ENCODE measurements at places on chromosomes 3 and 15.

GRCh38 chr15:76363251-76363650 lies 26.7 kb downstream of the ISL2 start:
- no peak for DNase-seq

GRCh38 chr3:16739541-16740105 lies 134.4 kb upstream of the DAZL start:
- DNase-seq = no peak

DNA sequence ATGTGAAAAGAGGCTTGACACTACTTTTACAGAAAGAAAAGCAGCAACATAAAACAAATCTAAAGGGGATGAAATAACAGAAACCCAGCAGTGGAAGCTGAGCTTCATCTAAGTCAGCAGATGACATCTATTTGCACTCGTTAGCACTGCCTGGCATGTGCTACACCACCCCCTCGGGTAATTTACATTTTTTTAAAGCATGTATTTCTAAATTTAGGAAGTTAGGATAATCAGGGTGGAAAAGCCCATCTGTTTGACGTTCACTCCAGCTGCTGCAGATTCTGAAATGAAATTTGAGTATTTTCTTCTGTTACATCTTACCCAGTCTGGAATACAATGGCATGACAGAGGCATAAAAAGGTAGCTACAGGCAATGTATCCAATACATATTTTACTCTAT lies 20.7 kb downstream of the IGSF11 start:
- no peak for DNase-seq

DNA sequence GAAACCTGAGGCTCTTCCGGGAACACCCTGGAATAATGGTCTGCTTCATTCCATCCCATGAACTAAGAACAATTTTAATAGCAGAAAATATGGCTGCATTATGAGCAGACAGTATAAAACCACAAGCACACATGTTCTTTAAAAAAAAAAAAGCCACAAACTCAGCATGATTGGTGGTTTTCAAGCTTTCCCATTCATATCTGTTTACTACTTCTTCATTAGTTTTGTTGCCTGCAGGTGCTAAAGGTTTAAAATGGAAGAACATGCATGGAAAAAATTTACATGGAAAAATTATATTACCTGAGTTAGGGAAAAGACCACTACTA lies 137.9 kb upstream of the HES1 start:
- DNase-seq = no peak

DNA sequence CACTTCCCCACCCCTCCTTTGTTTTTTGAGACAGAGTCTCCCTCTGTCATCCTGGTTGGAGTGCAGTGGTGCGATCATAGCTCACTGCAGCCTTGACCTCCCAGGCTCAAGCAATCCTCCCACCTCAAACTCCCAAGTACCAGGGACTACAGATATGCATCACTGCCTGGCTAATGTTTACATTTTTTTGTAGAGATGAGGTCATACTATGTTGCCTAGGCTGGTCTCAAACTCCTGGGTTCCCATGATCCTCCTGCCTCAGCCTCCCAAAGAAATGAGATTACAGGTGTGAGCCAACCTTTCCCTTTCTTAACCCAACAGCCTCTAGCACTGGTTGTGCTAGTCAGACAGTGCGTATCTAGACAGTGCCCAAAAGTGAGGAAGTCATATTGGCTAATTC lies 6.4 kb upstream of the GATM start:
- DNase-seq = no peak

- DNase-seq = no peak
Measured at GRCh38 chr3:158347966-158348365, 223.0 kb upstream of the MLF1 start.

- DNase-seq = no peak
Measured at GRCh38 chr3:42697289-42698051, 5.1 kb downstream of the HHATL start.

DNA sequence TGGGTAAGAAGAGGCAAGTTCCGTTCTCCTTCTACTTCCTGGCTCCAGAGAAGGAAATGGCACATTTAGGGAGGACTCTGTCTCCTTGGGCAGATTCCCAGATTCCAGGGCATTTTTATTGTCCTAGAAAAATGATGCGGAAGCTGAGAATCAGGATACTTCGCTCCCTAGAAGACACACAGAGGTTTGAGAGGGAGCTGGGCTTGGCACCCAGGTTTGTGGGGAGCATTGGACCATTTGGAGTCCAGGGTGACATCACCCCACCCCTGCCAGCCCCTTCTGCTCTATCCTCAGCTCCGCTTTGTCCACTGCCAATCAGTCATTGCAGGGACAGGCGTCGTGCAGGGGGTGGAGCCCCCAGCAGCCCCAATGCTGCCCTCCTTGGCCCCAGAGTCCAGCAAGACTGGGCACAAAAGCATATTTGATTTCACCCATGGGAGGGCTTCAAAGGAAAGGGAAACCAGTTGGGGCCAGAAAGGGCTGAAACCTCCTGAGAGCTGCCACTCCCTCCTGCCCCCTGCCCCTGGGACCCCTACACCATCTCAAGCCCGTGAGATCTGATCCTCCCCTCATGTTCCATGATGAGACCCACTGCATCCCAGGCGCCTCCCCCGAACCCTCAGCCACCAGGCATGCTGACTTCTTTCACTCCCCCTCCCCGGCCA lies 129.8 kb upstream of the MEF2A start:
- DNase-seq = no peak

- no peak for DNase-seq
Measured at GRCh38 chr15:62513893-62514292, 348.8 kb upstream of the C2CD4B start.

DNA sequence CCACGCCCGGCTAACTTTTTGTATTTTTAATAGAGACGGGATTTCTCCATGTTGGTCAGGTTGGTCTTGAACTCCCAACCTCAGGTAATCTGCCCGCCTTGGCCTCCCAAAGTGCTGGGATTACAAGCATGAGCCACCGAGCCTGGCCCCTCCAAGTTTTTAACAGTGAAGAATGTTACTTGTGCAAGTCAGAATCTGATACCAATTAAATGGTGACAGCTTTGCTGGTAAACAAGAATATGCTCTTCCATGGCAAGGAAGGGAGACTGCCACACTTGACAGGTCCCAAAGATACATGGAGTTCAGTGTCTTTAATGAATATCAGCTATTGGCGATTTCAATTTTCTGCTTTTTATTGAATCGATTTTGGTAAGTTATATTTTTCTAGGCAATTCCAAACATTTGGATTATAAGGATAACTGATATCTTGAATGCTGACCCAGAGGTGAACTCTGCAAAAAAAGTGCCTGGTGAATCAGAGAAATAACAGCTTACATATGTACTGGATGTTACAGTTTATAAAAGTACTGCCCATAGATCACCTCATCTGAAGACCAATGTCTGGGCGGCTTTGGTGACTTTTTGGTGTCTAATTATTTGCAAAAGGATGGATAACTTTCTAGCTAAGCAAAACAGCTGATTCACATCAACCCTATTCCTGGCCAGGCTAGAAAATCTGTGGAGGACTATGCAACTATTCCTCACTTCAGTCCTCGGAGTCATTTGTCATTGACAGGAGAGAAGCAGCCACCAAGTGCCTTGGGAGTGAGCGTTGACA lies 1.2 kb downstream of the PARP16 start:
- DNase-seq = no peak

DNA sequence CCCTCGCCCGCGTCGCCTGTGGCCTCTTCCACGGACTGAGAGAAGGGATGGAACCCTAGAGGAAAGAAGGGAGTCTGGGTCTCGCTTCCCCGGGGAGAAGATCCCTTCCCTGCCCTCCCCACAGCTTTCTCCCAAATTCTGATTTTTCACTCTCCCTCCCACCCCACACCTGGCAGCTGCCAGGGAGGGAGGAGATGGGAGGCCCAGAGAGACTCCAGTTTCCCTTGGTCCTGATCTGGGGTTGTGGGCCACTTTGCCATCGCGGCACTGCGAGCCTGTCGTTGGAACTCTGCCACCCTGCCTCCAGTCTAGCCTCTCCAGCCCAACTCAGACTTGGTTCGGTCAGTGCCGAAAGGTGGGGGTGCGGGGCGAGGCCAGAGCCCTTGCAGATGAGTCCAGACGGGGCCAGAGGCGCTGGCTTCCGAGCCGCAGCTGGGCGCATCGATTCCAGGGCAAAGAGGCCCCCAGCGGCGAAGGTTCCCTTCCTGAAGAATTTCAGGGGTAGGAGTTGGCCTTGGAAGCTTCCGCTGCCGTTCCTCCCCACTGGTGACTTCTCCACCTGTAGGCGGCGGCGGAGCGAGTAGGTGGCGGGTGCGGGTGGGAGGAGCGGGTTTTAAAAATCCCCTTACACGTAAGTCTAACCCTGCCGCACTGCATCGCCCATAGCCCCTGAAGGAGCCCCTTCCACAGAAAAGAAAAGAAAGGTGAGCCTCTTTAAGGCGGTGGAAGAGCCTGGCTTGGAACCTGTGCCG lies 5.2 kb downstream of the WNT5A start:
- DNase-seq = no peak

- no peak for DNase-seq
Measured at GRCh38 chr3:23071758-23072157, 131.4 kb upstream of the UBE2E2 start.

DNA sequence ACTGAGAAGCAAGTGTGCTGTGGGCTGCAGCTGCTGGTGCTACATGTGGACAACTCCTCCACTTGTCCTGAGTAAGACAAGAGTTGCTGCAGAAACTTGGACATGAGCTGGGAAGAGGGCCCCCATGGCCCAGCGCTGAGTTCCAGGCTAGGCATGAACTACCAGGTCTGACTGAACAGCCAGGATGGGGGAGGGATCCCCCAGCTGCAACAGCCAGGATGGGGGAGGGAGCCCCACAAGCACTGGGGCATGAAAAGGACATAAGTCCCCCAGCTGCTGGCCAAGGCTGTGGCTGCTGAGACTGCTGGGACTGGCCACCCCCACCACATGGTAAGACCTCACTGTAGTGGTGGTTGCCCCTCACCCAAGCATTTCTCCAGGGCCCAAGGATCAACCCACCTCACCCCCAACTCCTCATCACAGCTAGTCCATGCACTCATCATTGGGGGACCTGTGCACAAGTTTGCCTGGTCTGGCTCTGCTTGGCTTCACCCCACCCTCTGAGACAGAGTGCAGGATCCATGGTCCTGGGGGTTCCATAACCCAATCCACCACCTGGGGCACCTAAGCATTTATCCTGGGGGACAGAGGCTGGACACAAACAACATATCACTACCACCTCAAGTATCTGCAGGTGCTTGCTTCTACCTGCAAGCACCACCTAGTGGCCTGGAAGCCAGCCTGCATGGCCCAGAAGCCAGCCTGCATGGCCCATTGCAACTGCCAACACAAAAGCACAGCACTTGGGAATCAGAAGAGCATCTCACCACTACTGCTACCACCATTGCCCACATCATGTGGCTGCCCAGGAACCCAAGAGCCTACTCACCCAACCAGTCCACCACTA lies 84.5 kb upstream of the STT3B start:
- DNase-seq = no peak

DNA sequence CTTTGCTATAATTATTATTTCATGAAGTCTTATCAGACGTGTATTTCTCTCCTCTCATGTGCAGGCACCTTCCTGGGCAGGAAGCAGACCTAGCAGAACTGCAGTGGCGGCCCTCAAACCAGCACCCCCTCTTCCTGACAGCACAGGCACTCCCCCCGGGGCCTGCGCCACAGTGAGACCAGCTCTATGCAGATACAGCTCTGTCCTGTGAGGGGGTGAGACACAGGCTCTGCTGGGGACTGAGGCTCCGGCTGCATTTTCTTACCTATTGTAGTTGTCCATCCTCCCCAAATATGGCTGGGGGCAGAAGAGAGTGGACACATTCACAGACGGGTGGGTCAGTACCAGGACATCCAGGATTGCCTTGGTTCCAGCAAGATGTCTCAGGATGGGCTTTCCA lies 5.0 kb downstream of the CISH start:
- DNase-seq = no peak

DNA sequence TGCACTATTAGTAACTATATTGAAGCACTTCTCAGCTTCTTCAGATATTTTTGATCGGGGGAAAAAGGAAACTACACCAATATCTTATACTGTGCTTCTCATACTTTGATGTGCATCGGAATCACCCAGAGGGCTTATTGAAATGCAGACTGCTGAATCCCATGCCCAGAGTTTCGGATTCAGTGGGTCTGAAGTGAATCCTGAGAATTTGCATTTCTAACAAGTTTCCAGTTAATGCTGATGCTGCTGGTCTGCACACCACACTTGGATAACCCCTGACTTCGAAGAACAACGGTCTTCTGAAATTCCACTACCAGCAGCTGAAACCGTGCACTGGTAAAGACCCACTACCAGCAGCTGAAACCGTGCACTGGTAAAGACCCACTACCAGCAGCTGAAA lies 243.9 kb downstream of the NTRK3 start:
- DNase-seq = no peak

DNA sequence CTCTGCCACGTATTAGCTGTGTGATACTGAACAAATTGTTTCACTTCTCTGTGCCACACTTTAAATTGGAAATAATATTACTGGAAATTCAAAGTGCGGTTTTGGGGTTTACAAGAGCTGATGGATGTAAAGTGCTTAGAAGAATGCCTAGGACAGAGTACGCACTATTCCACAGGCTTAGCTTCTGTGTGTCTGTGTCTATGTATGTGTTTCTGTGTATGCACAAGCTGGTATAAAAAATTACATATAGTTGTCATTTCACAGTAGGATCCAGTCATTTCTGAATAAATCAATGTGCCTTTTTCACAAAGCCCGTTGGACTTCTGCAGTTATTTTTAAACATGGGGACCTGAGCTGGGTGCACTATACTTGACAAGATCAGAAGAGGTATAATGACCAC lies 370.4 kb downstream of the TUSC7 start:
- DNase-seq = no peak

GRCh38 chr3:81735334-81735733 lies 26.1 kb downstream of the GBE1 start:
- no peak for DNase-seq

- no peak for DNase-seq
Measured at GRCh38 chr3:137998121-137999042, 11.6 kb upstream of the CLDN18 start.

GRCh38 chr3:33144433-33144832 lies 30.6 kb downstream of the CRTAP start:
- DNase-seq = no peak

- DNase-seq = peak; percentile 40
Measured at GRCh38 chr3:194397757-194398312, 1.2 kb downstream of the GP5 start.

Measured in left cardiac atrium (tissue), 4 donors.